ENCODE measurements at places on chromosomes 16 and 17. TPM values are rescaled to one million over a fixed set of nuclear protein-coding genes. Genes with fewer than 3 reads are reported as not detected.
A peak's percentile ranks its signal among the peaks of the same experiment; 100 is the strongest.

GRCh38 chr16:72857834-72858664, 189.9 kb downstream of the ZFHX3 start:
- no peak for DNase-seq

GRCh38 chr16:55901566-55902217, 26.5 kb upstream of the CES5A start:
- no peak for DNase-seq

- DNase-seq, result no peak
Measured at GRCh38 chr16:75555213-75555706, 792 bp downstream of the TMEM231 start.

DNA sequence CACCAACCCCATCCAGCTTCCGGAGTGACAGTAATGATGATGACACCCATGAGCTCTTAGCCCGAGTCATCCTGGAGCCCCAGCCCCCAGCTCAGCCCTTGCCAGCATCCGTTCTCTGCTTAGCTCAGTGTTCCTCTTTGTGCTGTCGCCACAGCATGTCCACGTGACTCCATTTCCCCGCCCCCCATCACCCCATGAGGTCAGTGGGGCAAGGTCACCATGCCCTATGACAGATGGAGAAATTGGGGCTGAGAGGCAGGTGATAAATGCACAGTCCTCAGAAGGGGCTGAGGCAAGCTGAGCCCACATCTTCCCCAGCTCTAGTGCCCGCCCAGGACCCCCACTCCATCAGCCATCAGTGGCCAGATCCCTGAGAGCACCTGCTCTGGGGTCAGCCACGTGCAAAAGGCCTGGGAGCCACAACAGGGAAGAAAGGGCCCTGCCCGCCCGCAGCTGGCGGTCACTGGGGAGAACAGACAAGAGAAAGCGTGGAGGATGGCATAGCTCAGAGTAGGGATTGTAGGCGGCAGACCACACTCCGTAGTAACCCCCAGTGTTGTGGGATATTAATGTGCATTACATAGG, 17.1 kb downstream of the ITGB4 start:
- DNase-seq, result peak; percentile 50

- no peak for DNase-seq
Measured at GRCh38 chr17:6568184-6568758, 11.9 kb upstream of the PITPNM3 start.

GRCh38 chr17:44826123-44826790, 3.8 kb downstream of the GJC1 start:
- DNase-seq, result no peak

DNA sequence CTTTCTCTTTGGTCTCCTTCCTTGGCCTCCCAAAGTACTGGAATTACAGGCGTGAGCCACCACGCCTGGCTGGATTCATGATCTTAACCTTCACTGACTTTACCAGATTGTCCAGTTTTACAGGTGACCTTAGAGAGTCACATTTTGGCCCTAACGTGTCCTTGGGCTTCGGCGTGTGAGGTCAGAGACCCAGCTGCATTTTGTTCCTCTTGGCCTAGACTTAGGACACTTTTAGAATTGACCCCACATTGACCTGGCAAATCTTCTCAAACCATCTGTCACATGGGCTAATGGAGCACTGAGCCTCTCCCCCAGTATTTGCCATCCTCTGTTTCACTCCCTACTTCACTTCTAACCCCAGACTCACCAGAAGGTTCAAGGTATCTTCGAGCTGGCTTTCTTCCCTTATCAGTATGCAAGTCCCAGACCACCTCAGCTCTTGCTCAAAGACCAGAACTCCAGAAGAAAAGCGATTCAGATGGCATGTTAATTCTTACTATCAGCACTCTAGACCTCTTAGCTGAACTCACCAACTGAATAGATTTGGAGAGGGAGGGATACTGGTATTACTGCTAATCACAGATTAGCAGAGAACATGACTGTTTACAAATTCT, 1.7 kb upstream of the CYTH1 start:
- DNase-seq, result no peak

DNA sequence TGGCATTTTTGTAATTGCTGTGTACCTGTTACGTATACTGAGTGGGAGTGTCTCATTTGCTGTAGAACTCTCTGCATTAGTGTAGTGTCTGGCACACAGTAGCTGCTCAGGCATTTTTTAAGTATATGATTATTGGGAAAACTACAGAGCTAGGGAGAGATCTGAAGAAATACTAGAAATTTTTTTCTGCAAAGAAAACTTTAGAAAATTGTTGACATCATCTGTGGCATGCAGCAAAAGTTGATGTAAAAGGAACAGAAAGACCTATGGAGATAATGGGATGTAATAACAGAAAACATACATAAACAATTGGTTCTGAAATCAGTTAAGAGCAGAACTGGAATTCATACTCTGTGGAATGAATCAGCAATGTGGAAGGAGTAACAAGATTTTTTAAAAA, 11.6 kb downstream of the CLTC start:
- no peak for DNase-seq

DNA sequence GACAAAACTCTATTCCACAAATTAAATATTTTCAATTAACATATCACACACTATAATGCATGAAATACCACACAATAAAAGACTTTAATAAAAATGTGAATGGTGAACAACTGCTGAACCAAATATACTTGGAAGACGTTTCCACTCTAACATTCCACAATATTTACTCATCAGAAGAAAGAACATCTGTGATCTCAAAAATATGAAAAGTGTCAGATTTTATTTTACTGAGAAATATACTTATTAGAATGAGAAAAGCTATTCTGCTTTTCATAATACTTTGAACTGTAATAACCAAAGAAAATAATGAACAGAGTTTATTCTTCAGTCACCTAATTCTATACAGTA, 181.8 kb upstream of the AXIN2 start:
- no peak for DNase-seq

DNA sequence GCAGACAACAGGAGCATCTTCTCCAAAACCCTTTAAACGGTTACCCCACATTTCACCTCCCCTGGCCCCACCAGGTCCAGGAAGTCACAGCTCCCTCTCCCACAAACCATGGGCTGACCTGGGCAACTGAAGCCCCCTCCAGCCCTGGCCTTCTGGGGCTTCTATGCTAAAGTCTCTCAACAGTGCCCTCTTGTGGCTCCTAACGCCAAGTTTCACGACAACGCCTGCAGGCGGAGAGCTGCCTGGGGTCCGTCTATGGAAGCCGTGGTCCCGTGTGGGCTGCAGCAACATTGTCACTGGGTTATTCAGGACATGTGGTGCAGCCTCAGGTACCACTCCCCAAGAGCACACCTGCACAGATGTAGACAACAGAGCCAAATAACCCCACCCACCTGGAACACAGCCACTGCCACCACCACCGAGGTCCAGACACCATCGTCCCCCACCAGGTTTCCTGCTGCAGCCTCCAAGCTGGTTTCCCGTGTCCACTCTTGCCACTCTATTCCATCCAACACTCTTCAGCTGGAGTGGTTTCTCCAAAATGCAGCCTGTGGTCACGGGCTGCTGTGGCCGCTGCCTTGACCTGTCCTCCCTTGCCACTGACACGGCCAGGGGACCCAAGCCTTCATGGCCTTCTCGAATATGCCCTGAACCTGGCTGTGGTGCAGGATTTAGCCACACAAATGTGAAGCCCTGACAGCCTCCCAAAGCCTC, 19.1 kb downstream of the C16orf95 start:
- peak; percentile 63 for DNase-seq

GRCh38 chr17:5869041-5869745, 201.0 kb upstream of the WSCD1 start:
- DNase-seq, result no peak

- no peak for DNase-seq
Measured at GRCh38 chr17:48883171-48883570, 9.4 kb upstream of the ATP5MC1 start.

- DNase-seq, result peak; percentile 18
Measured at GRCh38 chr17:9976283-9977179, 71.5 kb upstream of the RCVRN start.

- no peak for DNase-seq
Measured at GRCh38 chr17:79813297-79814126, 16.6 kb upstream of the CBX8 start.

DNA sequence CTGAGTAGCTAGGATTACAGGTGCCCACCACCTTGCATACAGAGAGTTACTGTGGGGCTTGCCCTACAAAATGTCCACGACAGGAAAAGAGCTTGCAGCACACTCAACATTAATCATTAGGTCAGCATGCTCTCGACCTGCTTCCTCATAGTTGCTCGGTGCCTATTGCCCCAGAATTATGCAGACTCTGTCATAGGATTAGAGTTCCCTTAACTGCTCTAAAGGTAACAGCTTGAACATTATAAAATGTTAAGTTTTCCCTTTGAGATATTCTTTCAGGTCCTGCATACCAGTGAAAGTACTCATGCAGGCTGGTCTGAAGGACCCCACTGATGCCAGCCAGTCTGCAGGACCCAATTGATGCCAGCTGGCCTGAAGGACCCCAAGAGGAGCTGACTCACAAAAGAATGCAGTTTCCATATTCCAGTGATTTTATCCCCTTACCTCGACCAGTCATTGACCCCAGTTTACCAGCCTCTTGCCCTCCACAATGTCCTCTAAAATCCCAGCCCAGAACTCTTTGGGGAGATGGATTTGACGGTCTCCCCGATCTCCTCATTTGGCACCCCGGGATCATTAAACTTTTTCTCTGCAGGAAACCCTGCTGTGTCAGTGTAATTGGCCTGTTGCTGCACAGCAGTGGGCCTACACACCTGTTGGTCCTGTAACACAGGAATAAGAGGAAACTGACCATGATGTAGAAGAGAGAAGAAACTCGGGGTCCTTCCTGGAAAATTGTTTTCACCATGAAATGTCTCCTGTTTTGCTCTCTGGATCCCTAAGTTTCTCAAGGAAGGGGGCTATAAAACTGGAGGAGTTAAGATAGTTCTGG, 10.6 kb downstream of the ICAM2 start:
- DNase-seq, result no peak

- DNase-seq, result no peak
Measured at GRCh38 chr16:73006026-73006425, 41.9 kb downstream of the ZFHX3 start.

GRCh38 chr16:79664407-79664806, 63.9 kb upstream of the MAF start:
- no peak for DNase-seq

DNA sequence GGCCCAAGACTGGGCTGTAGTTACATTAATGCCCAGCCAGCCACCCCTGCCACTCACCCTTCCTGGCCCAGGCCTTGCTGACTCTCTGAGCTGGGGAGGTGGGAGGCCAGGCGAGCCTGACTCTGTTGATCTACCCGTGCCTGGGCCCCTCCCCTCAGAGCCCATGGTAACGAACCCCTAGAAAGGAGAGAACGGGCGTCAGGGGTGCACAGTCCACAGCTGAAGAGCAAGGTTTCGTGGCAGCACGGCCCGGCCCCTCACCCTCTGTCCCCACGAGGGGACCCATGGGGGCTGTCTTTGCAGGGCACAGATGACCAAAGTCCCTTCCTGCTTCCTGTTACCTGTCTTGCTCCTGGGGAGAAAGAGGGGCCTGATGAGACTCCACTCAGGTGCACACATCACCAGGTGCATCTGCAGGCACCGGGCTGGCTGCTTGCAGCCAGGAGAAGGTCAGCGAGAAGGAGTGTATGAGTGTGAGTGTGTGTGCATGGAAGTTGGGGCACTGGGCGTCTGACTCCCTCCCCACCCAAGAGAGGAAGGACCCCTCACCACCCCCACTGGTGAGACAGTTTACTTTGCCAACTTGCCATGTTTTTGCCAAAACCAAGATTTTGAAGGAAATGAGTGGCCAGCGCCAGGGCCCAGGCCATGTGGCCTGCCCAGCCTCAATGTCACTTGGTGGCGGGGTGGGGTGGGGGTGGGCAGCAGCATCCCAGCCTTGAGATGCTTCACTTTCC, 359.1 kb downstream of the SEC14L1 start:
- no peak for DNase-seq

- DNase-seq, result no peak
Measured at GRCh38 chr17:58384897-58385296, 32.4 kb downstream of the RNF43 start.

DNA sequence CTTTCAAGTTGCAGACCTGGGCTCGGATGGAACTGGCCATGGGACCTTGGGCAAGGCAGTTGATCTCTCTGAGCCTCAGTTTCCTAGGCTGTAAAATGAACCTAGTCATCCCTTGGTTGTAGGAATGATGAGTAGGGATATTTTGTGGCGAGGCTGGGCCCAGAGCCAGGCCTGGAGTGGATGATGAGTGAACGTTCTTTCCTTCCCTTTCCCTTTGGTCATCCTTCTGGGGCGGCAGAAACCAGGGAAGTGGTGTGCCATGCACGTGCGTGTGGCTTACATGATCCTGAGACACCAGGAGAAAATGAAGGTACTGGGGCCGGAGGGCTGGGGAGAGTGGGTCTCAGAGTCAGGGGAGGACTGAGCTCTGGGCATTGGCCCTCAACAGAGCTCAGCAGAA, 8.4 kb downstream of the FBRS start:
- no peak for DNase-seq

The NUDT7 gene
- 6.5 TPM for total RNA-seq

The DHRS7C gene
- total RNA-seq, result not detected

The C17orf58 gene
- total RNA-seq, result 5.7 TPM

The UBE2G1 gene
- 19.9 TPM for total RNA-seq

The KCNH4 gene
- total RNA-seq, result 0.27 TPM

The CDR2 gene
- 10.2 TPM for total RNA-seq

The TXNL4B gene
- 6.2 TPM for total RNA-seq

Measured in hematopoietic multipotent progenitor cell (in vitro differentiated cells).